ENCODE measurements at places on chromosomes 7 and 10. TPM values are rescaled to one million over a fixed set of nuclear protein-coding genes. Genes with fewer than 3 reads are reported as not detected.

DNA sequence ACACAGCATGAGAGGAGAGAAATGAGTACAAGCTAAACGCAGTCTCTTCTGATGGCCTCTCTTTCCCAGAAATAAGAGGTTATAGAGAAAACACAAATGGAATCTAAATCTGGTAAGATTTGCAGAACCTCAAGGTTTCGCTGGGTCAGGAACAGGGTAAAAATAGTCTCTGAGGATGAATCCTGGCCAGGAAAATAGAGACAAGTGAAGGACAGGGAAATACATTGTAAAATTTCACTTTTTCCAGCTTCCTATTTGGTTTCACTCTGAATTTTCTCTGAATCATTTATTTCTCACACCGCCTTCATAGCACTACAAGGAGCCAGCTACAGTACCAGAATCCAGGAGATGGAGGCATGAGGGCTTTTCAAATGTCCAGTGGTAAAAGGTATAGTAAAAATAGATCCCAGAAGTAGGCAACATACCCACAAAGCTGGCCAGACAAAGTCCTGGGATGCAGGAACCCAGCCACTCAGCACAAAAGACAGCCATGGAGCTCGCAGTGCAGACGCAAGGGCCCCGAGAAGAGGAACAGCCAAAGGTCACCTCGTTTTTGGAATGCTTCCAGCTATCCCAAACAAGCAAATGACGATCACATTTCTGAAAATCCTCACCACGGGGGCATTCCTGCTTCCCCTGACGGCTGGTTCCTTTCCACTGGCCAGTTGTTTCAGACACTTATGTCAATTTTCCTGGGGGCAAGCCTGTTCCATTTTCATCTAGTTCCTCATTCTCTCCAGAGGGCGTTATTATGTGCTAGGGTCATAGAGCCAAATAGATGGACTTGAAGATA is 21.5 kb upstream of the IKZF1 start:
- no peaks in the 10 kb centered on the region for H3K27me3 ChIP-seq
- no peaks in the 10 kb centered on the region for H3K36me3 ChIP-seq
- no peak for DNase-seq
- no peak overlapping the region for H3K27ac ChIP-seq
- no peaks in the 10 kb centered on the region for H3K4me1 ChIP-seq

Gene LBX1
- not detected for polyA plus RNA-seq

Gene AGAP3
- 10.5 TPM for polyA plus RNA-seq

Gene EFCAB10
- polyA plus RNA-seq, result 0.25 TPM

DNA sequence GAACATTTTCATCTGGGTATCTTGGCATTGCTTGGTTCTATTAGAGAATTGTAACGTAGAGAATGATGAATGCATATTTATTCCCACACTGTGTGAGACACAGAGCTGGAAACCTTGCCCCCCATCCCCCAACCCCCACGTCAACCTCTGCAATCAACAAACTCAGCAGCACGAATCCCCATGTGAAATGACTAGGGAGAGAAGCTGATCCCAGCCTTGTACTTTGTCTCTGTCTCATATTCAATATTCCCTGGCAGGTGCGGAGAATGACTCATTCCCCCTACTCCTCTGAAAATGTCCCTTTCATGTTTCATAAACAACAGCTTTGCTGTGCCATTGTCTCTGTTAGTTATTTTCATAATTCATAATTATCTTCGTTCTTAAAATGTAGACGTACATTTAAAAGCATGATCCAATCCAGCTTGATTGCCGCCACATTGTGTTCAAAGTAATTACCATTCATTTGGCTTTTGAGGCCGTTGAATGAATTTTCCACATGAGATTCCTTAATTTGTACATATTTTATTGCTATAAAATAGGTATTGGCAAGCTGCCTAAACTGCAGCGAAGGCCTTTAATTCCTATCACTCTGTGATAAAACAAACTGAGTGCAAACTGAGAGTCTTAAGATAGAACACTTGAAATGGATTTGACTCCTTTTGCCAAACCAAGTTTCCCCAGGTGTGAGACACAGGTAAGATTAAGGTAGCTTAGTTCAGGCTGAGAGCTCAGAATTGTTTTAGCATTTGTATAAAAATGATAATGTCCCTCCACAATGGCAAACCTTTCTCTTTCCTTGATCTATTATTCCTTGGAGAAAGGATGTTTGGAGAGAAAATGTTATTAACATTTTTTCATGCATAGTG is 920.2 kb downstream of the TYW1 start:
- no peaks in the 10 kb centered on the region for H3K36me3 ChIP-seq
- no peak overlapping the region for H3K27ac ChIP-seq
- H3K4me3 ChIP-seq, result no peak overlapping the region
- H3K27me3 ChIP-seq, result no peaks in the 10 kb centered on the region
- H3K4me1 ChIP-seq, result no peaks in the 10 kb centered on the region

DNA sequence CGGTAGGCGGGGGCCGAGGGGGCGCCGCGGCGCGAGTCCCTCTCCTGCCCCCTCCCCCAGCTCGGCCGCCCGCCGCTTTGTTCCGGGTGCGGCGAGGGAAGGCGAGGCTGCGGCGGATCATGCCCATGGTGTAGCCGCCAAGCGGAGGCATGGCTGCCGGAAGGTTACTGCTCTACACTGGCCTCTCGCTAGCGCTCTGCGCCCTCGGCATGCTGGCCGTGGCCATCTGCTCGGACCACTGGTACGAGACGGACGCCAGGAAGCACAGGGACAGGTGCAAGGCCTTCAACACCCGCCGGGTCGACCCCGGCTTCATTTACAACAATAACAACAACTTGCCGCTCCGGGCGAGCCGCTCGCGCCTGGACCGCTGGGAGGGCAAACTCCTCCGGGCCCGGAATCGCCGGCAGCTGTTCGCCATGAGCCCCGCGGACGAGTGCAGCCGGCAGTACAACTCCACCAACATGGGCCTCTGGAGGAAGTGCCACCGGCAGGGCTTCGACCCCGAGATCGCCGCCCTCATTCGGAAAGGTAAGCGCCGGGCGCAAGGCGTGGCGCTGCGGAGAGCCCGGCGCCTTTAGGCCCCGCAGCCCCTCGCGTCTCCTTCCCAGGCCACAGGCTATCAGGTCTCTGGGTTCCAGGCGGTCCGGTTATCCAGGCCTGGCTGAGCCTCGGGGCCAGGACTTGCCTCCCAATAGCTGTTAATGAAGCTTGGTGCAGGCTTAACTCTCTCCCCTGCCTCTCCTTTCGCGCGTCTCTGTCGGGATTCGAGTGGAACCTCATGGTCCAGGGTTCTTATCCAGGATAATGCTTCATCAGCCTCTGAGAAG is 513 bp downstream of the TMEM178B start:
- H3K4me1 ChIP-seq, result peaks cover 8% of the 10 kb centered on the region
- peaks cover 40% of the 10 kb centered on the region for H3K27me3 ChIP-seq
- H3K36me3 ChIP-seq, result no peaks in the 10 kb centered on the region
- peak; percentile 17 for DNase-seq

- DNase-seq, result peak; percentile 82
- H3K4me3 ChIP-seq, result peak overlapping the region; percentile 92
- no peaks in the 10 kb centered on the region for H3K27me3 ChIP-seq
- H3K4me1 ChIP-seq, result peaks cover 4% of the 10 kb centered on the region
- H3K36me3 ChIP-seq, result no peaks in the 10 kb centered on the region
Observed at GRCh38 chr10:46787321-46787615, 124.0 kb upstream of the PTPN20 start.

DNA sequence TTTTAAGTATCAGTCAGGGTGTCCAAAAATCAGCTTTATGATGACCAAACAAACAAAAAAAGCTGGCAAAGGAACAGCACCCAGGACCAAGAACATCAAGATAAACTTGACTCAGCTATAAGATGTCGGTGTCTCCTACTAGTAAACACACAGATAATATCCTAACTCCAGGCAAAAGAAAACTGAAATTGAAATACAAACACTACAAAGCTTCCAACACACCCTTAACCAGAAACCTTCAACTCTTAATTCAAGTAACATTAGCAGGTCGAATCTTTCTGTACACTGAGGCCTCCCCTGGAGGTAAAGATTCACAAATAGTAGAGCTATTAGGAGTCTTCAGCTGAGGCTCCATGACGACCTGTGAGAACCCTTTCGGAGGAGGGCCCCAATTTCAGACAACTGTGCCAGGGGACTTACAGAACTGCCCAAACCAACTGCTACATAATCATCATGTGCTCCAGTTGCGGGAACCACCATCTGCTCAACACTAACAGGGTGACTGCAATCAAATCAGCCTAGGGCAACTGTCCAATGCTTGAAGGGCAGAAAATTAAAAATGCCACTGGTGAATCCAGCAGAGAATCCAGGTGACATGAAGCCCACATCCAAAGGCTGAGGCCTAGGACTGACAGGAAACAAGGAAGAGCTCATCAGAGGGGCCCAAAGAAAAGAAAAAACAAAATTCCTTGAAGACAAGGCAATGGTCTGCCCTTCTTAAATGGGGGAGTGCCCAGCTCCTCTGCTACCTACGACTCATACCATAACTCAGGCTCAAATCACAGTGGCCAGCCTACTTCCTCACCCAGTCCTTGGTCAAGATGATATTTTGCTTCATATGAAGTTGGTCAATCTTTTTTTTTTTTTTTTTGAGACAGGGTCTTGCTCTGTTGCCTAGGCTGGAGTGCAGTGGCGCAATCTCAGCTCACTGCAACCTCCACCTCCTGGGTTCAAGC is 20.0 kb downstream of the XPNPEP1 start:
- peak; percentile 76 for DNase-seq
- peak overlapping the region; percentile 68 for H3K27ac ChIP-seq

GRCh38 chr10:100998991-100999741 is 442 bp upstream of the LZTS2 start:
- peaks cover 22% of the 10 kb centered on the region for H3K4me1 ChIP-seq
- peak overlapping the region; percentile 91 for H3K27ac ChIP-seq
- no peaks in the 10 kb centered on the region for H3K27me3 ChIP-seq

Gene PDIA4
- polyA plus RNA-seq, result 204 TPM

DNA sequence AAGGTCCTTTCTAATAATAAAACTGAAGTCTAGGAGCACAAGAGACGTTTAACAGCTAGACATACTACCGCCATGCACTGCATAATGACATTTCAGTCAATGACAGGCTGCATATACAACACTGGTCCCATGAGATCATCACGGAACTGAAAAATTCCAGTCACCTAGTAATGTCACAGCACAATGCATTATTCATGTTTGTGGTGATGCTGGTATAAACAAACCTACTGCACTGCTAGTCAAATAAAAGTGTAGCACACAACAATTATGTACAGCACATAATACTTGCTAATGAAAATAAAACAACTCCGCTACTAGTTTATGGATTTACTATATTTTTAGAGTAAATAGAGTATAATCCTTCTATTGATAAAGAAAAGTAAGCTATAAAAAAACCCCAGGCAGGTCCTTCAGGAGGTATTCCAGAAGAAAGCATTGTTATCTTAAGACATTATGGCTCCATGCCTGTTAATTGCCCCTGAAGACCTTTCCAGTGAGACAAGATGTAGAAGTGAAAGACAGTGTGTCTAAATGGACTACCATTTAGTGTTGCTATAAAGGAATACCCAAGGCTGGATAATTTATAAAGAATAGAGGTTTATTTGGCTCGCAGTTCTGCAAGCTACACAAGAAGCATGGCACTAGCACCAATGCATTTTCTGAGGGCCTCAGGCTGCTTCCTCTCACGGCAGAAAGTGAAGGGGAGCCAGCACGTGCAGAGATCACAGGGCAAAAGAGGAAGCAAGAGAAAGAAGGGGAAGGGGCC is 47.1 kb downstream of the HIBADH start:
- peaks cover 14% of the 10 kb centered on the region for H3K4me1 ChIP-seq
- H3K4me3 ChIP-seq, result no peak overlapping the region
- no peaks in the 10 kb centered on the region for H3K27me3 ChIP-seq
- no peak for DNase-seq
- H3K36me3 ChIP-seq, result peaks cover 5% of the 10 kb centered on the region

GRCh38 chr10:75021379-75022249 is 89.8 kb upstream of the SAMD8 start:
- peaks cover 18% of the 10 kb centered on the region for H3K36me3 ChIP-seq
- no peaks in the 10 kb centered on the region for H3K4me1 ChIP-seq
- no peak overlapping the region for H3K27ac ChIP-seq
- H3K4me3 ChIP-seq, result no peak overlapping the region
- DNase-seq, result no peak

Gene CYP2C18
- not detected for polyA plus RNA-seq

GRCh38 chr7:72403458-72404076 is 8.6 kb downstream of the CALN1 start:
- no peaks in the 10 kb centered on the region for H3K36me3 ChIP-seq
- H3K4me1 ChIP-seq, result no peaks in the 10 kb centered on the region
- H3K4me3 ChIP-seq, result no peak overlapping the region
- no peaks in the 10 kb centered on the region for H3K27me3 ChIP-seq
- no peak for DNase-seq

Gene SRI
- polyA plus RNA-seq, result 268 TPM

GRCh38 chr7:146875237-146875785 is 758.7 kb downstream of the CNTNAP2 start:
- no peaks in the 10 kb centered on the region for H3K4me1 ChIP-seq
- no peaks in the 10 kb centered on the region for H3K27me3 ChIP-seq
- no peaks in the 10 kb centered on the region for H3K36me3 ChIP-seq
- H3K27ac ChIP-seq, result no peak overlapping the region

GRCh38 chr7:83502636-83503035 is 146.3 kb downstream of the SEMA3E start:
- no peak for DNase-seq
- H3K27ac ChIP-seq, result no peak overlapping the region
- no peak overlapping the region for H3K4me3 ChIP-seq
- no peaks in the 10 kb centered on the region for H3K36me3 ChIP-seq
- H3K27me3 ChIP-seq, result no peaks in the 10 kb centered on the region

DNA sequence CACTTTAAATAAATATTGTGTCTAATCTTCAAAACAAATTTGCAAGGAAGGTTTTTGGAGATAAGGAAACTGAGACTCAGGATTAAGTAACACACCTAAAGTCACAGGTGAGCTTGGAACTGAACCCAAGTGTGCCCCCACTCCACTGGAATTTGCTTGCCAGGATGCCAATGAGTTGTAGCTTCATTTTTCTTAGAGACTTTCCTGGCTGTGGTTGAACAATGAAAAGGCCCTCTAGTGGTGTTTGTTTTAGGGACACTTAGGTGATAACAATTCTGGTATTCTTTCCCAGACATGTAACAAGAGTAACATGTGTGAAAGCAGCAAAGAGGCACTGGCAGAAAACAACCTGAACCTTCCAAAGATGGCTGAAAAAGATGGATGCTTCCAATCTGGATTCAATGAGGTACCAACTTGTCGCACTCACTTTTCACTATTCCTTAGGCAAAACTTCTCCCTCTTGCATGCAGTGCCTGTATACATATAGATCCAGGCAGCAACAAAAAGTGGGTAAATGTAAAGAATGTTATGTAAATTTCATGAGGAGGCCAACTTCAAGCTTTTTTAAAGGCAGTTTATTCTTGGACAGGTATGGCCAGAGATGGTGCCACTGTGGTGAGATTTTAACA is 1.5 kb downstream of the IL6 start:
- peaks cover 22% of the 10 kb centered on the region for H3K36me3 ChIP-seq
- no peaks in the 10 kb centered on the region for H3K27me3 ChIP-seq
- H3K4me1 ChIP-seq, result peaks cover 49% of the 10 kb centered on the region
- peak overlapping the region; percentile 94 for H3K27ac ChIP-seq
- peak; percentile 81 for DNase-seq

Gene ACTR3C
- polyA plus RNA-seq, result not detected

- no peaks in the 10 kb centered on the region for H3K36me3 ChIP-seq
- H3K4me3 ChIP-seq, result no peak overlapping the region
- H3K4me1 ChIP-seq, result 0 out of 2 replicates have a peak, but pooled peaks cover 3% of the 10 kb centered on the region
- no peaks in the 10 kb centered on the region for H3K27me3 ChIP-seq
- no peak overlapping the region for H3K27ac ChIP-seq
Observed at GRCh38 chr7:156650042-156650441, 9.5 kb downstream of the RNF32 start.

Gene DOCK1
- 21.2 TPM for polyA plus RNA-seq
